ENCODE measurements at places on chromosomes 7 and 10. TPM values are rescaled to one million over a fixed set of nuclear protein-coding genes. Genes with fewer than 3 reads are reported as not detected.

Gene TAS2R5
- 0.47 TPM for total RNA-seq

Gene TSPAN12
- not detected for total RNA-seq

Gene LIPK
- total RNA-seq = not detected

Gene IL2RA
- total RNA-seq = 5.4 TPM

Gene GOLGA7B
- total RNA-seq = 6.1 TPM

Gene TMEM184A
- 0.06 TPM for total RNA-seq

Gene CALY
- total RNA-seq = 3.9 TPM

Gene ARMC3
- total RNA-seq = not detected

Gene MMP21
- total RNA-seq = 0.34 TPM

Gene TAC1
- total RNA-seq = not detected

Gene PTPRN2
- total RNA-seq = 0.34 TPM

DNA sequence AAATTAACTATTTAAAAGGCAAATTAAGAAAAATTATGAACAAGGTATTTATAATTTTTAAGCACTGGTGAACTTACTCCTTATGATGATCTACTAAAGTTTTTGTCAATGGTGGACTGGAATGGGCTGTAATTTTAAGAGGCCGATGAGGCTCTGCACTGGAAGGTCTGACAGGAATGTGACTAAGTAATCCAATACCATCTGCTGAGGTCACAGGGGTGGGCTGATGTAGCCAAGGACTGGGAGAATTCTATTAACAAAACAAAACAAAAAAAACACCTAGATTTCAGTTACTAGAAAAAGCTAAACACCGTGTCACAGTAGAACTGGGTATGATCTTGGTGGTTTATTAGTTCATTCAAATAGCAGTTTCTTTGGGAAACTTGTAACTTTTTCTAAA lies 75.9 kb downstream of the NRBF2 start:
- DNase-seq = no peak

GRCh38 chr7:9210114-9210513 lies 776.7 kb downstream of the NXPH1 start:
- DNase-seq = no peak

GRCh38 chr10:103197174-103197573 lies 4.1 kb upstream of the NT5C2 start:
- no peak for DNase-seq

- no peak for DNase-seq
These were observed 445.1 kb upstream of the ZMIZ1 start for GRCh38 chr10:78623578-78624215.

DNA sequence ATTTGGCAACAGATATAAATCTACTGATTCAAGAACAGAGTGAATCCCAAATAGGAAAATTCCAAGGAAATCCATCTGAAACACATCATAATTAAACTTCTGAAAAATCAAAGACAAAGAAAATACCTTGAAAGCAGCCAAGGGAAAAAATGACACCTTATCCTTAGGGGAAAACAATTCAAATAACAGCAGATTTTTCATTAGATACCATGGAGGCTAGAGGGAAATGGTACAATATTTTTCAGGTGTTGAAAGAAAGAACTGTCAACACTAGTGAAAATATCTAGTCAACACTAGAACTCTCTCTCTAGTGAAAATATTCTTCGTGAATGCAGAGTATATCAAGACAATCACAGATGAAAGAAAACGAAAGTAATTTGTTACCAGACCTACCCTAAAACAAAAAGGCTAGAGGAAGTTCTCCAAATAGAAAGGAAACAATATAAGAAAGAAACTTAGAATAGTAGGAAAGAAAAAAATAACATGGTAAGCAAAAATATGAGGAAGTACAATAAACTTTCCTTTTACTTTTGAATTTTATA lies 5.7 kb upstream of the FAM241B start:
- DNase-seq = no peak

GRCh38 chr7:94277236-94277635 lies 117.5 kb upstream of the COL1A2 start:
- no peak for DNase-seq

DNA sequence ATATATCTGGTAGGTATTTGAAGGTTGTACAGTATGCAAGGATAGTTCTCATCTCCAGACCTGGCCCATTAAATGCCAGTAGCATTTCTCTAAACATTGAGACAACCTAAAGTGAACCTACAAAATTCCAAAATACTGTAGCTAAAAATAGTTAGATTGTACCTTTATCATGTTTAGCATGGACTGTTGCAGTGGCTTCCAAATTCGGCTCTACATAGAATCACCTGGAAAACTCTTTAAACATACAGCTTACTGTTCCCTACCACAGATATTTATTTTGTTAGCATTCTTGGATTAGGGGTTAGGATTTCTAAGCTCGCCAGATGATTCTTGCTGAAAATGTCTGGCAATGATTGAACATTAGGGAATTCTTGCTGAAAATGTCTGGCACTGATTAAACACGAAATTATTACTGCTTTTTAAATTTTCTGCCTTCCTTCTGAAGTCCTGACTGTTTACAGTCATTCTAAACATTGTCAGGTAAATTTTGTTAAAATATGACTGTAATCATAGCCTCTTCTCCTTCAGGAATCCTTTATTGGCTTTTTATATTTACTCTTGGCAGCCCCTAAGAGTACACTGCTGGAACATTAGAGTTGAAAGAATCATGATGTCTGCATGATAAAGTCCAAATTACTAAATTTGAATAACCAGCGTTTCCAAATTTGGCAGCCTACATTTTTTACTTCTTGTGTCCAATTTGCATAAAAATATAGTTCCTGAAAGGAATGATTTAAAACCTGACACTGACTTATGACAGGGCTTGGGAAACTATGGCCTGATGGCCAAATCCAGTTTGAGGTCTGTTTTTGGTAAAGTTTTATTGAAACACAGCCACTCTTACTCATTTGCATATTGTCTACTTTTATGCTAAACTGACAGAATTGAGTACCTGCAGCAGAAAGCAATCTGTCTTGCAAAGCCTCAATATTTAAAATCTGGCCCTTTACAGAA lies 40.3 kb downstream of the SHOC2 start:
- DNase-seq = no peak

- no peak for DNase-seq
These were observed 578.6 kb upstream of the FOXK1 start for GRCh38 chr7:4103352-4104091.

GRCh38 chr10:71755179-71755879 lies 18.0 kb downstream of the VSIR start:
- DNase-seq = no peak

DNA sequence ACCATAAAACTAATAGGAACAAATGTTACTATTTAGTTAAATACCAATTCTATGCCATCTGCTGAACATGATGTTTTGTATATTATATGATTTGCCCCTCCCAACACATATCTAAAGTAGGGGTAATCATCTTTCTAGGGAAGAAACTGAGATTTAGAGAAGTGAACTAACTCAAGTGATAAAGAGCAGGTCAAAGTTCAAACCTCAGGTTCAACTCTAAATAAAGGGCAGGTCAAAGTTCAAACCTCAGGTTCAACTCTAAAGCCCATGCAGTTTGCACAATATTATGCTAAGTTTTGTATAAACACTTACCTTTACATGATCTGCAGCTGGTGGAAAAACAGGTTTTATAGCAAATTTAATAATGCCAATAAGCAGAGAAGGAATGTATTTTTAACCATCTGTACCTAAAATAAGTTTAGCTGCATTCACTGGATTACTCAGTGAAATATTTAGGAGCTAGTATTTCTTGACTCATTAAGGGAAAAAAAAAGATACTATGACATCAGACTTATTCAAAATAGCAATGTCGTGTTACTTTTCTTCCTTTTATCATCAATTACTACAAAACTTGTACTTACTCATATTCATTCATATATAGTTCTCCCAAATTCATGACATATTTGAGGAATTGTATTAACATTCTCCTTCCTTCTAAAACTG lies 1194.3 kb upstream of the CELF2 start:
- no peak for DNase-seq

- no peak for DNase-seq
These were observed 200.9 kb upstream of the CNTNAP2 start for GRCh38 chr7:145915679-145916078.

DNA sequence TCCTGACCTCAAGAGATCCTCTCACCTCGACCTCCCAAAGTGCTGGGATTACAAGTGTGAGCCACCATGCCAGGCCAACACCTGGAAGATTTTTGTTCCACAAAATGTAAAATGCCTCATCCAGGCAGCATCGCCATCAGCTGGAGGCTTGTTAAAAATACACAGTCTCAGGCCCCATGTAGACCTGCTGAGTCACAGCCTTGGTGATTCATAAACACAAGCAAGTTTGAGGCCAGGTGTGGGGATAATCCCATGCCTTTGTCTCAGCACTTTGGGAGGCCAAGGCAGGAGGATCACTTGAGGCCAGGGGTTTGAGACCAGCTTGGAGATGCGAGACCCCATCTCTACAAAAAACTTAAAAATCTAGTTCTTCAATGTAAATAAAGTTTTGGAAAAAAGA lies 49.1 kb upstream of the FOXK1 start:
- no peak for DNase-seq

DNA sequence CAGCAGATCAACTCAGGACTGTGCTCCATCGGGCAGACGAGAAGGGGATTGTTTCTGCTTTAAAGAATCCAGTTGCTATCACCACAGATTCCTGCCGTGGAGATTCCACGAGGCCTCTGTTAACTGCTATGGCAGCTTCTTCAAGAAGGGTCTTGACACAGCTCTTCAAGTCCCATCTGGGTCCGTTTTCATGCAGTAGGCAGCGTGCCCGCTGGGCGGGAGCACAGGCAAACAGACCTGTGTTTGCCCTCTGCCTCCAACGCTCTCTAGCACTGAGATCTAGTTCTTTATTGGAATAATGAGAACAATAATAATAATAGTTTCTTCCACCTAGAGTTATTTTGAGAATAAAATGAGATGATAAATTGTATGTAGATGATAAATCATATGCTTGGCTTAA lies 127.2 kb upstream of the SP8 start:
- DNase-seq = no peak

- DNase-seq = no peak
These were observed 10.7 kb upstream of the PANK1 start for GRCh38 chr10:89655722-89656121.

DNA sequence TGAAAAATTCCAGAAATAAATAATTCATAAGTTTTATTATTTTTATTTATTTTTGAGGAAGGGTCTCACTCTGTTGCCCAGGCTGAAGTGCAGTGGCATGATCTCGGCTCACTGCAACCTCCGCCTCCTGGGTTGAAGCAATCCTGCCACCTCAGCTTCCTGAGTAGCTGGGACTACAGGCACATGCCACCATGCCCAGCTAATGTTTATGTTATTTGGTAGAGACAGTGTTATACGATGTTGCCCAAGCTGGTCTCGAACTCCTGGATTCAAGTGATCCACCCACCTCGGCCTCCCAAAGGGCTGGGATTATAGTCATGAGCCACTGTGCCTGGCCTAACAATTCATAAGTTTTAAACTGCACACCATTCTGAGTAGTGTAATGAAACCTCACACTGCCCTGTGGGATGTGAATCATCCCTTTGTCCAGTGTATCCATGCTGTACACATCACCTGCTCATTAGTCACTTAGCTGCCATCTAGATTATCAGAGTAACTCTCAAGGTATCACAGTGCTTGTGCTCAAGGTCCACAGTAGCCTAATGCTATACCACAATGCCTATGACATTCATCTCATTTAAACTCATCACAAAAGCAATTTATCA lies 17.9 kb downstream of the RTKN2 start:
- DNase-seq = no peak

DNA sequence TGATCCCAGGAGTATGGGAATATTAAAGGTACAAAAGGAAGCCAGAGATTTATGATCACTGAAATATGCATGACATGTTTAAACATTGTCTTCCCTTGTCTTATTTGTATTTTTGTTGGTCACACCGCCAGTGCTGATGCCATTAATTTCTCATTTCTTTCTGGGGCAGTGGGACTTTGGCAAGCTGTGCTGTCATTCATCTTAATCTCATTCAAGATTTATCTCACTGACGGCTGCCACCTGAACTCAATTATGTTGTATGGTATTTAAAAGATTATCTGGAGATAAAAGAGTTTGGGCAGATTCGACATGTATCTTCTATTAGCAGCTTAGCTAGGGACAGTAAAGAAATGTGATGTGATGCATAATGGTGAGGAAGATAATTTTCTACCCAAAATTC lies 284.9 kb upstream of the PLXDC2 start:
- DNase-seq = no peak

DNA sequence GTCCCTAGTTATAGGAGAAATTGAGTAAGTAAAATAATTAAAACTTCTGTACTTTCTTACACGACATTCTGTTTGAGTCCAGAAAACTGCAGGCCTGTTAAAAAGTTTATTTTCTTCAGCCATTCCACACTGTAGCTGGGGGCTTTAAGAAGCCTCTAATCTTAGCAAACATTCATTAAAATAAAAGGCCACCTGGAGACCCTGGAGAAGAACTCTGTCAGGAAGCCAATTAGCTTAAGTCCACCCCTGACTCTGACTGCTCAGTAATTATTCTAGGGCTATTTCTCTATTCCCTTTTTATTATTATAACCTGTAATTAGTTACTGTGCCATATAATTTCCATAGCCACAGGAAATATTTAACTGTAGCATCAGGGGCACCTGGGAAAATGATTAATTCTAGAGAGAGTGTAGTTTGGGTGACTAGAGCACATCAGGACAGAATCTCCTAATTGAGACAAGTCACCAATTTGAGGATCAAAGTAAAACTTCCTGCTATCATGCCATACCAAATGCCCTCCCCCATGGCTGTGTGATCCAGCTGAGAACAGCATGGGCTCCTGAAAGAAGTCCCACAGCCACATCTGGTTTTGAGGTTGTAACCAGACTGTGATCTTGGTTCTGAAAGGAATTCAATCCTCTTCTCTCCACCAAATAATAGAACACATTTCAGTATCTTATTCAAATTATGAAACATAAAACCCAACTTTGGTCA lies 1302.3 kb downstream of the XPNPEP1 start:
- no peak for DNase-seq

DNA sequence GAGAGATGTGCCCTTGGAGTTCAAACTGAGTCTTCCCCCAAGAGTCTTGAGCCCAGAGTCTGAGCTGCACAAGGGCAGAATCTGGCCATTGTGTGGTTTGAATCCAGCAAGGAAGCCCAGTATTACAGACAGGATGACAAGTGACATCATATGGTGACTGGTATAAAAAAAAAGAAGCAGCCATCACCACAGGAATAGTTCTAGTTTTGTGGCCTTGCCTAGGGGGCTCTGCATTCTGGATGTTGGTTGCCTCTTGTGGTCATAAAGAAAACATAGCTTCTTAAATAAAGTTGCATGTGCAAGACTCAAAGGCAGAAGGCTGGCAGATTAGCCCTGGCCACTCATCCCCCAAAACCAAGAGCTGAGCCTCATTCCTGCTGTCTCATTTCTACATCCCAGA lies 16.8 kb upstream of the LRRC72 start:
- DNase-seq = no peak

DNA sequence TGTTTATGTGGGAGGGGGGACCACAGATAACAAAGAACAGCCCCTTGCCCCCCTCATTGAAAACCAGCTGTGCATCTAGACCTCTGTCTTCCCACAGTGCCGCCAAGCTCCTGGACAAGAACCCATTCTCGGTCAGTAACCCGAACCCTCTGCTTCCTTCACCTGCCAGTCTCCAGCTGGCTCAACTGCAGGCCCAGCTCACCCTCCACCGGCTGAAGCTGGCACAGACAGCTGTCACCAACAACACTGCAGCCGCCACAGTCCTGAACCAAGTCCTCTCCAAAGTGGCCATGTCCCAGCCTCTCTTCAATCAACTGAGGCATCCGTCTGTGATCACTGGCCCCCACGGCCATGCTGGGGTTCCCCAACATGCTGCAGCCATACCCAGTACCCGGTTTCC lies 91.0 kb upstream of the PDCD4 start:
- DNase-seq = no peak
